ENCODE measurements at places on chromosomes 4 and X.

DNA sequence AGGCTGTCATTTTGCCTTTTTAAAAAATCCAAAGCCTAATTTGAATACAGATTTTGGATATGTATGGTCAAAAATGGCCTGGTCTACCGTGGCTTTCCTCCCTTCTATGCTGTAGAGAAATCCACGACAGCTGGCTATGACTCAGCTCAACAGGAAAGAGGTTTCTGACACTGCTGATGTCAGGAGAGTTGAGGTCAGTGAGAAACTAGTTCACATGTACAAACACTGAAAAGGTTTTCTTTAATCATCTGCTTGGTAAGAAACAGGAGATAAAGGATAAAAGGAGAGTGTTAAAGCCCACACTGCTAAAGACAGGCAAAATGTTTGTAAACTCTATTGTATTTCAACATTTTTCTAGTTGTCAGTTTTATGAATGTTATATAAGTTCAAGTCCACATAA, 113.9 kb downstream of the NYX start:
- DNase-seq, result no peak

DNA sequence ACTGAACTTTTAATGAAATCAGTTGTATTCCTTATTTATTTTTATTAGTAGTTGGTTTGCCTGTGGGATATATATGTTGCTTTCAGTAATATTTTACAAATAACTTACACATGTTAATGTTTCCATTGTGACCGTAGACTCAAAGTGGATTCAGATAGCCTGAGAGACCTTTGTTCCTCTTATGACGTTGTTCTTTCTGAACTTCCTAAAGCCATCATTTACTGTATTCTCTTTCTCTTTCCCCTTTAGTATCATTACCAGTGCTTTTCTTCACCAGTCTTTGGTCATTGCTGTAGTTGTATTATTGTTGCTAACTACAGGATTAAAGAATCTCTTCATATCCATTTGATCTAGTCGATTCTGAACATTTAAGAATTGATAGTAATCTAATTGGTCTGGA, 4.3 kb downstream of the STIM2 start:
- no peak for DNase-seq

GRCh38 chrX:131729295-131729694, 185.4 kb downstream of the OR13H1 start:
- peak; percentile 86 for DNase-seq

DNA sequence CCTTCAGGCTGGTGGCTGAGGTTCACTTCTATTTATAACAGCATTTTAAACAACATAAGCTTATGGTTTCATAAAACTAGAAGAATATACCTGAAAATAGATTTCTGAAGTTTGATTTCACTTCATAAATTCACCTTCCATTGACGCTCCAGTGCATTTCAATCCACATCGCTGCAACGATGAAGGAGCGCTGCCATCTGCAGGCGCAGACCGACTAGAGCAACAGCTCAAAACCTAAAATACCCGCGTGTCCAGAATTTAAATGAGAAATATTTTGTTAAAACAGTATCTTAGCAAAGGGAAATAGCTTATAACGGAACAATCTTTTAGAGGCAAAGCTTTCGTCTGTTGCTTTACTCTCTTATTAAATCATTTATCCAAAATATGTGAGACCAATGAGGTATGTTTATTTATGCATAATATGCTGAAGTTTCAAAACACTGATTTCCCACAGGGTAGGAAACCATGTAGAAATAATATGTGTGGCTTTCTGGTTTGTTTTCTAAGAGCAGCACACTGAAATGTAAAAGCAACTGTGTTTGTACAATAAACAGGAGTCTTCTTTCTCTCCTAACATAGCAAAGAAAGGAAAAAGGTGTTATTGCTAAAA, 816.4 kb upstream of the FRG1 start:
- DNase-seq, result no peak

- no peak for DNase-seq
Measured at GRCh38 chrX:19870206-19870605, 17.2 kb downstream of the SH3KBP1 start.

- no peak for DNase-seq
Measured at GRCh38 chr4:109657854-109658418, 45.3 kb downstream of the CASP6 start.

- DNase-seq, result no peak
Measured at GRCh38 chrX:136376713-136377112, 76.0 kb downstream of the ADGRG4 start.

DNA sequence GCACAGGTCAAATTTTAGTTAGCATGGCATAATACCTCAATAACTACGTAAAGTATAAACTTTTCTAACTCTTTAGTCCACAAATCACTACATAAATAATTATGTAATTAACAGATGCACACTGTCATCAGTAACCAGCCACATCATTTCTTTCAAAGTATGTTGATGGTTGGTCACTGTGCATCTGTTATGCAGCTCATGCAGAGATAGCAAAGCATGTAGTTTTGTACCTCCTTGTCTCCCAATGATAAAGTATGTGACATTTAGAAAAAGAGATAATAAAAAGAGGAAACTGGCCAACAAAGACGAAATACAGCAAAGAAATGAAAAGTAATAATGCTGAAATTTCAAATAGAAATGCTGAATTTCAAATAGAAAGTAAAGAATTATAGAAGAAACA, 2.9 kb downstream of the LAMTOR3 start:
- DNase-seq, result no peak

All from NCI-H187 (cell line).